ENCODE measurements at places on chromosomes 16 and 17. TPM values are rescaled to one million over a fixed set of nuclear protein-coding genes. Genes with fewer than 3 reads are reported as not detected.
A peak's percentile ranks its signal among the peaks of the same experiment; 100 is the strongest.

DNA sequence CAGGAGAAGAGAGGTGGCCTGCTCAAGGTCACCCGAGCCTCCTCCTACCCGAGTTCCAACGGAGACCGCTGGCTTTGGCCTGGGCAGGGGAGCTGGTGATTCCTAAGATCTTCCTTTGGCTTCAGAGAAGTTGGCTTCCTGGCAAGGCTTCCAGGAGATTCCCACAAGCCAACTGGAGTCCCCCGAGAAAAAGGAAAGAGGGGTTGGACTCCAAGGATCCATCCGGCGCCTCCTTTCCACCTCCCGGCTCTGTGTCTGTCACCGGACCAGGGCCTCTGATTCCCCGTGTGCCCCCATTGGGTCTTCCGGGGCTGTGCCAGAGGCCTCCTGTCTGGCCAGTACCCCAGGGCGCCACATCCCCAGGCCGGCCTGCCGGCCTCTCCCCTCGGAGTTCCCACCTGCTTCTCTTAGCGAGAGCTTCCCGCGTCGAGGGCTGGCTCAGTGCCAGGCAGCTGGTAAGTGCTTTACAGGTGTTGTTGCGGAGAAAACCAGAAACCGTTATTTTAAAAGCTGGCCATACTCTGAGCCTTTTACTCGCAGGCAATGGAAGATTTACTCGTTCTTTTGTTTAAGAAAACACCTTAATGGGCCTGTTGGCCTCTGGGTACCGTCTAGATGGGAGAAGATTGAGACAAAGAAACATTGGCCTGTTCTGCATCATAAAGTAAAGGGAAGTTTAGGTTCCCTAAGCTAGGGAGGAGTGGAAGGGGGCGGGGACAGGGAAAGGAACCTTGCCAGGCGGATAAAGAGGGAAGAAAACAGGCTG is 258.4 kb upstream of the SDK2 start:
- no peak overlapping the region for H3K27ac ChIP-seq
- peaks cover 55% of the 10 kb centered on the region for H3K27me3 ChIP-seq
- peak overlapping the region; percentile 34 for H3K4me3 ChIP-seq
- H3K36me3 ChIP-seq: no peaks in the 10 kb centered on the region

DNA sequence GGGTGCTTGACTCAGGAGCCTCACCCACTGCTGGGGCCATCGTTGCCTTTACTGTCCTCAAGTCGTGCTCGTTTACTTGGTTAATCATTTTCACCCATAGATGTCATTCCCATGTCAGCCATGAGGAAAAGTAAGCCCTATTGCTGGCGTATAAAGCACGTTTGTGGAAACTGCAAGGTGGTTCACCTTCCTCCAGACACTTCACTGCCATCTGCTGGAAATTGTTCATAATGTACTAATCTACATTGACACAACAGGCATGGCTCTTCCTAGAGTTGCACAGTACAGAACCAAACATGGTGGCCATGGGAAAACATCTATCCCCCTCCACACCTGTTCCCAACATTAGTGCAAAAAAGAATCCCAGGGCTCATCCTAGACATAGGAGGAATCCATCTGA is 116.6 kb downstream of the ZNF18 start:
- no peaks in the 10 kb centered on the region for H3K36me3 ChIP-seq
- no peak overlapping the region for H3K27ac ChIP-seq
- H3K4me3 ChIP-seq: no peak overlapping the region
- no peaks in the 10 kb centered on the region for H3K27me3 ChIP-seq

The ABCC6 gene
- total RNA-seq: 0.32 TPM

DNA sequence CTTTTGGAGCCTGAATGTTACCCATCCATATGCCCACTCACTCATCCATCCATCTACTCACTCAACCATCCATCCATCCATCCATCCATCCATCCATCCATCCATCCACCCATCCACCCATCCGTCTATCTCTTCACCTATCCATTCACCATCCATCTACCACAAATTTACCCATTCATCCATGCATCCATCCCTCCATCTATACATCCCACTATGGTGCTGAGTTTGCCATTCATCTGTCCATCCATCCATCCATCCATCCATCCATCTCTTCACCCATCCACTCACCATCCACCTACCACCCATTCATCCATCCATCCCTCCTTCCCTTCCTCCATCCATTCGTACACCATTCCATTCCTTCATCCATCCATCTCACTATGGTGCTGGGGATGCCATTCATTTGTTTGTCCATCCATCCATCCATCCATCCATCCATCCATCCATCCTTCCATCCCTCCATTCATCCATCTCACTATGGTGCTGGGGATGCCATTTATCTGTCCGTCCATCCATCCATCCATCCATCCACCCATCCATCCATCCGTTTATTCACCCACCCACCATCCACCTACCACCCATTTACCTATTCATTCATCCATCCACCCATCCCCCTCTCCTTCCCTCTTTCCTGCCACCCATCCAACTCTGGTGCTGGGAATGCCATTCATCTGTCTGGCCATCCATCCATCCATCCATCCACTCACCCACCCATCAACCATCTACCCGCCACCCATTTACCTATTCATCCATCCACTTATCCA is 39.7 kb downstream of the RGS9 start:
- peaks cover 3% of the 10 kb centered on the region for H3K27me3 ChIP-seq
- H3K36me3 ChIP-seq: no peaks in the 10 kb centered on the region
- DNase-seq: no peak
- H3K4me1 ChIP-seq: no peaks in the 10 kb centered on the region
- H3K4me3 ChIP-seq: no peak overlapping the region
- H3K27ac ChIP-seq: no peak overlapping the region

DNA sequence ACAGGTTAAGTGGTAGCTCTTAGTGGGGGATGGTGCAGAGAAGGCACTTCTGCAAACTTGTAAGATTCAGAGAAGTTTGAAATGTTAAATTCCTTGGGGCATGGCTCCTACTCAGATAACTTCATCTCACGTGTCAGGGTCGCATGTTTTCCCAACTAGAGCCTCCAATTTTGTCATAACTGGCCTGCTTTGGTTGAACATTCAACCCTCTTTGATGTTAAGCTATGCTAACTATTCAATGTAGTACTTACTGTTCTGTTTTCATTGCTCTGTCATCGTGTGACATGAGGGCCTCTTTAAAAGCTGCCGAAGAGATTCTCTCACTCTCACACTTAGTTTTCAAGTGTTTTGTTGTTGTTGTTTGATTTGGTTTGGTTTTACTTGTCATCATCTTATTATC is 280.8 kb downstream of the CDH11 start:
- no peak overlapping the region for H3K4me3 ChIP-seq
- H3K4me1 ChIP-seq: no peaks in the 10 kb centered on the region
- DNase-seq: no peak
- H3K27ac ChIP-seq: no peak overlapping the region
- H3K36me3 ChIP-seq: no peaks in the 10 kb centered on the region

DNA sequence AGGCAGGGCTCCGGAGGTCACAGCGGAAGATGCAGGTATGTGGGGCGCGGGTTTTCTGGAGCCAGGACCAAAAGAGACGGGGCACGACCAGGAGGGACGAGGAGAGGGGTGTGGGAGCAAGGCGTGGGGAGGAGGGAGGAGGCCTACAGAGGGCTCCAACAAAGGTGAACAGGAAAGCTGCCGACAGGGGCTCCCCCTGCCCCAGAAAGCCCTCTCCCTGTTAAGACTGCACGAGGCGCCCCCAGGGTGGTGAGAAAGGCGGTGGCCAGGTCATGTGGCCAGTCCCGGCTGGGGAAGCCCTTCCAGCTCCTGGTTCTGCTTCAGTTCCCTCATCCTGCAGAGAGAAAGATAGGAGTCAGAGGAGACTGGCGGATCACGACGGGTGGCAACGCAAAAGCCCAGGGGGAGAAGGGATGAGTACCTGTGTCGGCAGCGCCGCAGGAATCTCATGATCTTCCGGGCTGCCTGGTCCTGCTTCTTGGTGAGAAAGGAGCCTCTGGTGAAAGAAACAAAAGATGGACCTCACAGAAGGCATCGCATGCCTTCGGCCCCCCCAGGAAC is 949 bp upstream of the SPAG7 start:
- H3K4me1 ChIP-seq: peaks cover 42% of the 10 kb centered on the region
- H3K27me3 ChIP-seq: no peaks in the 10 kb centered on the region
- peak overlapping the region; percentile 93 for H3K27ac ChIP-seq
- no peaks in the 10 kb centered on the region for H3K36me3 ChIP-seq
- peak; percentile 65 for DNase-seq
- peak overlapping the region; percentile 84 for H3K4me3 ChIP-seq

DNA sequence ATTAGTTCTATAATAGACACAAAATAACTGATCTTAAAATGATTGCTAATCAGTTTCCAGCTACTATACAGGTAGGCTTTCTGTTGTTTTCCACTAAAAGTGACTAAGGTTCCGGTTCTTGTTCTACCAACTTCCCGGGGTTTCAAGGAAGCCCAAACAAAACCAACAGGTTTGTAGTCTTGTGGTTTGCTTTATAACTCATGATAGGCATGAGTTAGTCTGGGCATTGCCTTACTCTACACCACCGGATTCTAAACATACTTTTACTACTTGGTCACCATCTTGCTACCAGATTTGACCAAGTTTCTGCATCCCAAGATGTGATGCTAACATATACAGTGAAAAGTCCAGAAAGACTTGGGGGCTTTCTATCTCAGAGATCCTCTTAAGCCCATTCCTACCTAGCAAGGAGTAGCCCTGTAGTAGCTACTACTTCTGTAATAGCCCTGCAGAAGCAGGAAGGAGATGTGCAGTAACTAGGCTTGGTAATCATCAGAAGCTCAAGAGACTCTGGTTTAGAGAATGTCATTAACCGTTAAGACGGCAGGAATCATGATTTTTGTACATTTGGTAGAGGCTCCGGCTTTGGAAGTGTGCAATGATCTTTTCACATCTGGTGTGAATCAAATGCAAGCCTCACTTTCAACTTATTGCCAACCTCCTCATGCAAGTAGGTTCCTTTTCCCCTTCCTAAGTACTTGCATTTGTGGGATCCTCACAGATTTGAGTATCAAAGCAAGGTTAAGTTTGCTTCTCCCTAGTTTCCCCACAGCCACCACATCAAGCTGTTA is 1.6 kb downstream of the FAM117A start:
- no peaks in the 10 kb centered on the region for H3K27me3 ChIP-seq
- no peak for DNase-seq
- peak overlapping the region; percentile 73 for H3K4me3 ChIP-seq

- H3K36me3 ChIP-seq: no peaks in the 10 kb centered on the region
- no peak overlapping the region for H3K27ac ChIP-seq
- no peaks in the 10 kb centered on the region for H3K4me1 ChIP-seq
- H3K4me3 ChIP-seq: no peak overlapping the region
- no peaks in the 10 kb centered on the region for H3K27me3 ChIP-seq
- DNase-seq: peak; percentile 46
These were observed 204.5 kb upstream of the RPL38 start for GRCh38 chr17:73998653-73999645.

The MYH8 gene
- total RNA-seq: 17.3 TPM

The TMEM114 gene
- not detected for total RNA-seq

The CNTNAP1 gene
- total RNA-seq: 2.6 TPM

GRCh38 chr16:56625943-56626654 is 518 bp downstream of the MT1E start:
- no peaks in the 10 kb centered on the region for H3K36me3 ChIP-seq
- peak; percentile 80 for DNase-seq
- no peaks in the 10 kb centered on the region for H3K27me3 ChIP-seq
- H3K4me1 ChIP-seq: peaks cover 33% of the 10 kb centered on the region
- H3K4me3 ChIP-seq: peak overlapping the region; percentile 85
- peak overlapping the region; percentile 97 for H3K27ac ChIP-seq

DNA sequence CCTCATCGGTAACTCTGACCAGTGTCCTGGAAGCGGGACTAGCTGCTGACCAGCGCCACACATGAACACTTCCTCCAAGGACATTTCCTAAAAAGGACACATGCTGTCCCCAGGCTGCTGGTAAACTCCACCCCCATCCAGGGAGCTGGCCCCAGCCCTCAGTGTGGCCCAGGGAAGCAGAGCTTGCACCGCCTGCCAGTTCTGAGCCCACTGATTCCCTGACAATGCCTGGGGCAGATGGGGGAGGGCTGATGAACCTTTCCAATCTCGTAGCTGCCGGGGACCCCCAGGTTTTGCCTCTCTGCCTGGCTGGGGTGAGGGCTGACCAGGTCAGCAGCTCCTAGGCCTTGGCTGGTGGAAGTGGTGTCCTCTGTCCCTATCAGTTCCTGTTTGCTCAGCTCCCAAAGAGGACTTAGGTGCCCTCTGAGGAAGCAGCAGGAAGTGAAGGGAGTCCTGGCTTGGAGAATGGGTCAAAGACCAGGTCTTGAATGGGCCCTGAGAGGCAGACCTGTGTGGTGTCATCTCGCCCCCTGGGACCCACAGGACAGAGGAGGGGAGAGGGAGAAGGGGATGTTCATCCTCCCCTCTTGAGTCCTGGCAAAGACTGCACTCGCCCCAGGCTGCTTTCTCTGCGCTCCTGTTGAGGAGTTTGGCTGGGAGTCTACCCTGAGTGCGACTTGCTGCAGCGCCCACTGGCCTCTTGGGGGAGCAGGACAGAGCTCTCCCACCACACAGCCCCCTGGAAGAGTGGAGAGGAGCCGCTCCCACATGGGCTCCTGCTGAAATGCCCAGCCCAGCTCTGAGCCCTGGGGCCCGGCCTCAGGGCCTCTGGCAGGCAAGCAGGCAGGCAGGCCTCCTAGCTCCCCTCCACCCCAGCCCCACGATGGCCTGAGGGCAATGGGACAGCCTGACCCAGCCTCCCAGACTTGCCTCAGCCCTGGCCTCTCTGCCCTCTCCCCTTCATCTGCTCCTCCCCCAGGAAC is 16.8 kb downstream of the PDK2 start:
- DNase-seq: peak; percentile 88
- H3K36me3 ChIP-seq: peaks cover 33% of the 10 kb centered on the region
- peaks cover 32% of the 10 kb centered on the region for H3K4me1 ChIP-seq
- H3K4me3 ChIP-seq: peak overlapping the region; percentile 21
- no peaks in the 10 kb centered on the region for H3K27me3 ChIP-seq
- H3K27ac ChIP-seq: peak overlapping the region; percentile 98

GRCh38 chr17:49748223-49748622 is 15.7 kb downstream of the FAM117A start:
- H3K27ac ChIP-seq: no peak overlapping the region
- H3K27me3 ChIP-seq: no peaks in the 10 kb centered on the region
- no peak for DNase-seq

GRCh38 chr17:80751070-80751945 is 206.7 kb downstream of the RPTOR start:
- H3K27ac ChIP-seq: peak overlapping the region; percentile 98
- DNase-seq: peak; percentile 75
- no peaks in the 10 kb centered on the region for H3K27me3 ChIP-seq

DNA sequence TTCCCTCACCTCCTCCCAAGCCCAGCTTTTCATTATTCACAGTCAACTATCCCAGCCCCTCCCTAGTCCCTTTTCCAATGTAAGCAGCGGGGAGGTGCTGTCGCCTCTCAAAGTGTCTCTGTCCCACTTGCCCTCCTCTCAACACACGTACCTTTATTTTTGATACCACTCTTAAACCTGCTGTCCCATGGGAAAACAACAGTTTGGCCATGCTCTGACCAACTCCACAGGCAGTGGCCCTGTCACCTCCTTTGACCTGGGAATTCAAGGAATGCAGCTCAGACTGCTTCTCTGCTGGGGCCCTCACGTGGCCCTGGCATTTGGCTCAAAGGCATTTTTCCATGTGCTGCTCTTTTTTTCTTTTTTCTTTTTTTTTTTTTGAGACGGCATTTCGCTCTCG is 4.2 kb downstream of the LYRM9 start:
- peaks cover 8% of the 10 kb centered on the region for H3K4me1 ChIP-seq
- H3K27me3 ChIP-seq: no peaks in the 10 kb centered on the region
- no peak for DNase-seq
- H3K27ac ChIP-seq: no peak overlapping the region
- H3K4me3 ChIP-seq: no peak overlapping the region

GRCh38 chr16:48507391-48507790 is 102.6 kb downstream of the N4BP1 start:
- no peaks in the 10 kb centered on the region for H3K27me3 ChIP-seq
- no peaks in the 10 kb centered on the region for H3K4me1 ChIP-seq
- no peak for DNase-seq
- no peak overlapping the region for H3K27ac ChIP-seq

The AIPL1 gene
- not detected for total RNA-seq
